Endodermal cell (in vitro differentiated cells): ENCODE measurements at places on chromosomes 5 and 9. TPM values are rescaled to one million over a fixed set of nuclear protein-coding genes. Genes with fewer than 3 reads are reported as not detected.
A peak's percentile ranks its signal among the peaks of the same experiment; 100 is the strongest.

GDF9 gene
- 0.26 and 0.38 TPM in 2 replicates for total RNA-seq

UNC13B gene
- total RNA-seq: 42.4 to 57.2 TPM (median 53.0 TPM) in 3 replicates

GADD45G gene
- total RNA-seq: 7.7 and 9.6 TPM in 2 replicates

OTP gene
- total RNA-seq: not detected in 3 replicates

STKLD1 gene
- 0.95 and 1.9 TPM in 2 replicates for total RNA-seq

SLC25A46 gene
- total RNA-seq: 23.8 and 24.5 TPM in 2 replicates

ADRA1B gene
- total RNA-seq: 0.53 to 0.63 TPM (median 0.60 TPM) in 3 replicates

ZSWIM6 gene
- 16.9 and 18.1 TPM in 2 replicates for total RNA-seq

DNA sequence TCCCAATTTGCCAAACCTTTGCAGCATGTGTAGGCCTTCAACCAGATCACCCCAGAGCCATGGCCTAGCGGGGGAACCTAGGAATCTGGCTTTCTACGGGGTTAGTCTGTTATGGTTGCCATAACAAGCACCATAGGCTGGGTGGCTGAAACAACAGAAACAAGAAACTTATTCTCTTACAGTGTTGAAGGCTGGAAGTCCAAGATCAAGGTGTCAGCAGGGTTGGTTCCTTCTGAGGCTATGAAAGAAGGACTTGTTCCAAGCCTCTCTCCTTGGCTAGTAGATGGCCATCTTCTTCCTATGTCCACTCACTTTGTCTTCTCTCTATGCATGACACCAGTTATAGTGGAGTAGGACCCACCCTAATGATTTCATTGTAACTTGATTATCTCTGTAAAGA is 6.1 kb downstream of the FGF1 start:
- no peak for DNase-seq
- peaks cover 10% of the 10 kb centered on the region for H3K4me1 ChIP-seq
- H3K27ac ChIP-seq: no peak overlapping the region
- H3K27me3 ChIP-seq: peaks cover 6% of the 10 kb centered on the region
- no peaks in the 10 kb centered on the region for H3K36me3 ChIP-seq
- no peak overlapping the region for H3K4me3 ChIP-seq

DNA sequence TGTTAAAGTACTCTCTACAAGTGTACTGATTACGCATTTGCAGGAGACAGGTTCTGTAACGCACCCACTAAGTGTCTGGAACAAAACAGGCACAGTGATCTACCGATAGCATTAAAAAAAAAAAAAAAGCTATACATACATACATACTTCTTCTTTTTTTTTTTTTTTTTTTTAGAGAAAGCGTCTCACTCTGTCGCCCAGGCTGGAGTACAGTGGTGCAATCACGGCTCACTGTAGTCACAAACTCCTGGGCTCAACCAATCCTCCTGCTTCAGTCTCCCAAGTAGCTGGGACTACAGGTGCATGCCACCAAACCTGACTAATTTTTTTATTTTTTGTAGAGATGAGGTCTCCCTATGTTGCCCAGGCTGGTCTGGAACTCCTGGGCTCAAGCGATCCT is 7.6 kb downstream of the KIF24 start:
- H3K27ac ChIP-seq: no peak overlapping the region
- no peaks in the 10 kb centered on the region for H3K27me3 ChIP-seq
- no peaks in the 10 kb centered on the region for H3K4me1 ChIP-seq
- H3K4me3 ChIP-seq: no peak overlapping the region
- DNase-seq: no peak

GRCh38 chr9:129879103-129879699 is 43.9 kb downstream of the USP20 start:
- no peak overlapping the region for H3K27ac ChIP-seq
- peaks cover 3% of the 10 kb centered on the region for H3K4me1 ChIP-seq
- DNase-seq: no peak

- H3K27ac ChIP-seq: no peak overlapping the region
- peak; percentile 90 for DNase-seq
- no peaks in the 10 kb centered on the region for H3K36me3 ChIP-seq
Measured at GRCh38 chr5:35924950-35925722, 13.3 kb downstream of the CAPSL start.

GRCh38 chr5:141875022-141875740 is 3.0 kb downstream of the PCDH1 start:
- H3K27me3 ChIP-seq: peaks cover 9% of the 10 kb centered on the region
- H3K4me1 ChIP-seq: peaks cover 27% of the 10 kb centered on the region
- DNase-seq: peak; percentile 63
- H3K4me3 ChIP-seq: peak overlapping the region; percentile 99
- no peak overlapping the region for H3K27ac ChIP-seq

DNA sequence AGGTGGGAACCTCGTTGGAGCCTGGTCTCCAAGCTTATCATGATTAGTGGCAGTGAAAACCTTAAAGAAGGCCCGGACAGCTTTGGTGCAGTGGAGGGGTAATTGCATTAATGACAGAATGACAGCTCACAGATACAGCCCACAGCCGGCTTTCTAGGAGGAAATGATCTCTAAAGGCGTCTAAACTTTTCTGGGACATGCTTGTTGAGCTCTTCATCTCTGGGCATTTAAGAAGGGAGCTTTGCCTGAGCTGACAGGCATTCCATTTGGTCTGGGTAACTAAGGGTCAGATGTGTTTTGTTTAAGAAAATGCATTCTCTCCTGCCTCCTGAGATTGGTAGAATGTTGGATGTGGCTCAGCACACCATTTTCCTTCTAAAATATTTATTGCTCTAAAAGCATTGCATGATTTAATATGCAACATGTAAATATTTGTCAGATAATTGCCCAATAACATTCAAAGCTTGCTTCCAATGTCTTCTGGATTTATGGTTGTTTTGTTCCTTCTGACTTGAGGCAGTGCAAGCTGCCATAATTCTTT is 4.0 kb downstream of the ANKRD33B start:
- H3K27ac ChIP-seq: no peak overlapping the region
- H3K4me3 ChIP-seq: peak overlapping the region; percentile 21
- H3K36me3 ChIP-seq: no peaks in the 10 kb centered on the region

DNA sequence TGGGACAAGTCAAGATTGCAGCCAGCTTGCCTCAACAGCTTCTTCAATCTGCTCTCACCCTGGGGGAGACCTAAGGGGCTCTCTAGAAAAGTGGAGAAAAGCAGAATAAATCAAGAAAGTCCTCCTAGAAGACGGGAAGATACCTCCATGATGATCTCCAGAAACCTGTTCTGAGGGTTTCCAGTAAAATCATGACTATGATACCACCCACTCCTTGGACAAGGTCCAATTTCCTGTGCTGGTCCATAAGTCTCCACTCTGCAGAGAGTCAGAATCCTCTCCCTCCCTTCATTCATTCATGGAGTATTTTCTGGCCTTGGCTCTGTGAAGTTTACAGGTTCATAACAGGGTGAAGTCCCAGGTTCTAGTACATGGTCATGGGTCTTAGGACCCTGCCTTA is 168.6 kb downstream of the SLC12A2 start:
- H3K4me3 ChIP-seq: no peak overlapping the region
- no peak for DNase-seq
- peaks cover 5% of the 10 kb centered on the region for H3K36me3 ChIP-seq
- no peaks in the 10 kb centered on the region for H3K27me3 ChIP-seq

DNA sequence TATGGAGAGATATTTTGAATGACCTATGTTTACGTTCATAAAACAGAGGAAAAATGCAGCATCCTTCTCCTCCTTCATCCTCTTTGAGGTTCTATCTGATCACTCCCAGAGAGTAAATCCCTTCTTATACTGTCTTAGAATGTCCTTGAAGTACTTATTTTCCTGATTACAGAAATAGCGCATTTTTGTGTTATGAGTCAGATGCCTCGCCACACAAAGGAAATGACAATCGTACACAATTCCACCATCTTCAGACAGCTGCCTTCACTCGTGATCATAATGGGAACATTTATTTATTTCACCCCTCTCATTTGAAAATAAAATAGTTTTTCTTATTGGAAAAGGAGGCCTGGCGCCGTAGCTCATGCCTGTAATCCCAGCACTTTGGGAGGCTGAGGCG is 2.4 kb upstream of the GLT6D1 start:
- DNase-seq: no peak
- no peaks in the 10 kb centered on the region for H3K4me1 ChIP-seq
- H3K27ac ChIP-seq: no peak overlapping the region
- H3K36me3 ChIP-seq: no peaks in the 10 kb centered on the region
- no peaks in the 10 kb centered on the region for H3K27me3 ChIP-seq
- H3K4me3 ChIP-seq: no peak overlapping the region

- H3K4me3 ChIP-seq: no peak overlapping the region
- H3K4me1 ChIP-seq: no peaks in the 10 kb centered on the region
- DNase-seq: no peak
- no peaks in the 10 kb centered on the region for H3K27me3 ChIP-seq
Measured at GRCh38 chr5:13606051-13606450, 338.4 kb downstream of the DNAH5 start.

DNA sequence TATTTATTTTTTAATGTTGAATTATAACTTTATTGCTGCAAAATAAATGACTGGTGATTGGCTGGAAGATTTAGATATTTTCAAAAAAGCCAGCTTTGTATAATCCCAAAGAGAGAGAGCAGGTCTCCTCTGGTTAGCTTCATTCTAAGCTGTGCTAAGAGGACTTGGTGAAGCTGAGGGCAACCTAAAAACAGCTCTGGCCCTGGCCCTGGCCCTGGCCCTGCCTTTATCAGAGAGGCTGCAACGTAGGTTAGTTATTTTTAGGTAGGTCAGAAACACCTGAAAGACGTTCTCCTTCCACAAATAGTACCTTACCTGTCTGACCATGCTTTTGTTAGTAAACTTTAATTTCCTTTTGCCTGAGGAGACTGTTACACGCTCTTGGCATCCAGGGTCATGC is 58.7 kb downstream of the KLF9 start:
- peaks cover 26% of the 10 kb centered on the region for H3K36me3 ChIP-seq
- no peak overlapping the region for H3K4me3 ChIP-seq
- DNase-seq: no peak
- H3K27me3 ChIP-seq: no peaks in the 10 kb centered on the region
- H3K27ac ChIP-seq: no peak overlapping the region

GRCh38 chr9:134539586-134540194 is 101.9 kb upstream of the COL5A1 start:
- H3K27me3 ChIP-seq: no peaks in the 10 kb centered on the region
- H3K27ac ChIP-seq: no peak overlapping the region
- peaks cover 3% of the 10 kb centered on the region for H3K4me1 ChIP-seq
- no peaks in the 10 kb centered on the region for H3K36me3 ChIP-seq

GRCh38 chr5:110414360-110414759 is 312.1 kb downstream of the TMEM232 start:
- H3K4me3 ChIP-seq: no peak overlapping the region
- H3K27me3 ChIP-seq: no peaks in the 10 kb centered on the region
- no peaks in the 10 kb centered on the region for H3K36me3 ChIP-seq
- no peak overlapping the region for H3K27ac ChIP-seq
- peaks cover 2% of the 10 kb centered on the region for H3K4me1 ChIP-seq
- no peak for DNase-seq

GRCh38 chr9:346111-346571 is 131.5 kb downstream of the DOCK8 start:
- no peak overlapping the region for H3K4me3 ChIP-seq
- no peak overlapping the region for H3K27ac ChIP-seq
- H3K27me3 ChIP-seq: no peaks in the 10 kb centered on the region
- H3K4me1 ChIP-seq: peaks cover 13% of the 10 kb centered on the region
- H3K36me3 ChIP-seq: peaks cover 6% of the 10 kb centered on the region
- peak; percentile 90 for DNase-seq

GRCh38 chr9:69504058-69504457 is 168.1 kb downstream of the APBA1 start:
- DNase-seq: no peak
- H3K27ac ChIP-seq: no peak overlapping the region
- H3K4me1 ChIP-seq: peaks cover 4% of the 10 kb centered on the region
- no peak overlapping the region for H3K4me3 ChIP-seq

- H3K4me1 ChIP-seq: peaks cover 5% of the 10 kb centered on the region
- peaks cover 21% of the 10 kb centered on the region for H3K27me3 ChIP-seq
- no peaks in the 10 kb centered on the region for H3K36me3 ChIP-seq
- H3K27ac ChIP-seq: no peak overlapping the region
Measured at GRCh38 chr9:108345826-108346225, 510.0 kb downstream of the ACTL7B start.

DNA sequence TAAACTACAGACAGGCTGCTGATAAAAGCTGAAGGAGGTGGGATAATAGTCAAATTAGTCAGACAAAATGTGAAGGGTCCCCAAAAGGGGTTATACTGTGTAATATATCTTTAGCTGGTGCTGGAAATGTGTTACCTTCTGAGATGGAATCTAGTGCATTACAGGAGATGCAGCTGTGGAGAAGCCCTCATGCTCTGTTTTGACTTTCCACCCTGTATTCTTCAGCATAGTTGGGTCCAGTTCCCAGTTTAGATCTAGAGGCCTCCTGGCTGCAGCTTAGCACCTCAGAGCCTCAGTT is 122.6 kb downstream of the PAPPA start:
- no peak overlapping the region for H3K4me3 ChIP-seq
- H3K4me1 ChIP-seq: peaks cover 5% of the 10 kb centered on the region
- no peaks in the 10 kb centered on the region for H3K36me3 ChIP-seq

- DNase-seq: no peak
- no peaks in the 10 kb centered on the region for H3K27me3 ChIP-seq
- no peaks in the 10 kb centered on the region for H3K36me3 ChIP-seq
- no peaks in the 10 kb centered on the region for H3K4me1 ChIP-seq
- H3K4me3 ChIP-seq: no peak overlapping the region
- no peak overlapping the region for H3K27ac ChIP-seq
Measured at GRCh38 chr9:125913551-125913950, 166.4 kb downstream of the PBX3 start.

GRCh38 chr5:6868171-6868570 is 154.9 kb downstream of the TENT4A start:
- no peaks in the 10 kb centered on the region for H3K4me1 ChIP-seq
- peaks cover 7% of the 10 kb centered on the region for H3K27me3 ChIP-seq
- no peaks in the 10 kb centered on the region for H3K36me3 ChIP-seq
- H3K27ac ChIP-seq: peak overlapping the region; percentile 9
- H3K4me3 ChIP-seq: no peak overlapping the region
